ENCODE measurements at places on chromosomes 1 and 21.
A peak's percentile ranks its signal among the peaks of the same experiment; 100 is the strongest.

- no peak for DNase-seq
Measured at GRCh38 chr1:228742281-228742860, 7.1 kb downstream of the RHOU start.

- DNase-seq, result no peak
Measured at GRCh38 chr21:37460196-37460595, 93.6 kb downstream of the DYRK1A start.

DNA sequence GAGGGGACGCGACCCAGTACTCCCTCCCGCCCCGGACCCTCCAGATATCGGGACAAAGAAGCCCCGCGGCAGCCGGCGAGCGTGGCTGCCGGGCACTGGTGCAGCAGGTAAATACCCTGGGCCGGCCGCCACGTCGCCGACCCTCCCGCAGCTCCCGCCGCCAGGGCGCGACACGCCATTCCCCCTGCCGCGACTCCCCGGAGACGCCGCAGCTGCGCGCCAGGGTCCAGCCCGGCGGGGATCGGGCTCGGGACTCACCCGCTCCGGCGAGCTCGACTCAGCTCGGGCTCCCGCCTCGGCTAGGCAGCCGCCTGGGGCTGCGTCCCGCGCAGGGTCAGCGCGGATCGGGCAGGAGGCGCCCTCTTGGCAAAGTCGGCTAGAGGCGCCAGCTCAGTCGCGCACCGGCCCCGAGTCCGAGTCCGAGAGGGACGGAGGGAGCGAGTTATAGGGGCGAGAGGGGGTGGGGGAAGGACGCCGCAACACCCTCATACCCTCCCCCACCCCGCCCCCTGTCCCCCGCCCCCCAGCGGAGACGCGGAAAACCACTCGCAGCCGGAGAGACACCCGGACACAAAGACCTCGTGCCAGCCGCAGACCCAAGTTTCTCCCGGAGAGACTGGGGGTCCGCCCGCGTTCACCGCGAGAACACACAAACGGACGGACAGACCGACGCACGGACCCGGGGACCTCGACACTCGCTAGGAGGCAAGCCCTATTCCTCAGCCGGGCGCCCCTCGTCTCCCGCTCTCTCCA is 985 bp downstream of the SYT6 start:
- peak; percentile 72 for DNase-seq

DNA sequence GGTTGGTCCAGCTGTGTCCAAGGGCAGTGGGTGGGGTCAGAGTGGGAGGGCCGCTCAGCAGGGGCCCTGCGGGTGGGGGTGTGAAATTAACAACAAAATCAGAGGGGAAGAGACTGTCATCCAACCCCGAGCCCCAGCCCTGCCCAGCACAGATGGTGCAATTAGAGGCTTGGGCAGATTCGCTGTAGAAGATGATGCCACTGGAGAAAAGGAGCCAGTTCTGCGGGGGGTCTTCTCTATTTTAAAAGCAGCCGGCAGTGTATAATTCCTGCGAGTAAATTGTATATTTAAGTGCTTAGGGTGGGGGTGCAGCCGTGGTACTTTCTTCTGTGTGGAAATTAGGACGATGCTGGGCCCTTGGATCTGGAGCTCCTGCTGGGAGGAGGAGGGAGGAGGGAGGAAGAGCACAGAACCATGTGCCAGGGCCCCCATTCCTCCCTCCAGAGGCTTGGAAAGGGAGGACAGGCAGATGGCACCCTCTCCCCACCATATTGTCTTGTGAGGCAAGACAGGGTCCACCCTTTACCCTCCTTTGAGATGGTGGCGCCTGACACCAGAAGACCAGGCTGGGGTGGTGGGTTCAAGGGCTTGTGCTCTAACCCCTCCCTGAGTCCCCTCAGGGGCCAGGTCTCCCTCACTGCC is 89.2 kb downstream of the ACTL8 start:
- no peak for DNase-seq

DNA sequence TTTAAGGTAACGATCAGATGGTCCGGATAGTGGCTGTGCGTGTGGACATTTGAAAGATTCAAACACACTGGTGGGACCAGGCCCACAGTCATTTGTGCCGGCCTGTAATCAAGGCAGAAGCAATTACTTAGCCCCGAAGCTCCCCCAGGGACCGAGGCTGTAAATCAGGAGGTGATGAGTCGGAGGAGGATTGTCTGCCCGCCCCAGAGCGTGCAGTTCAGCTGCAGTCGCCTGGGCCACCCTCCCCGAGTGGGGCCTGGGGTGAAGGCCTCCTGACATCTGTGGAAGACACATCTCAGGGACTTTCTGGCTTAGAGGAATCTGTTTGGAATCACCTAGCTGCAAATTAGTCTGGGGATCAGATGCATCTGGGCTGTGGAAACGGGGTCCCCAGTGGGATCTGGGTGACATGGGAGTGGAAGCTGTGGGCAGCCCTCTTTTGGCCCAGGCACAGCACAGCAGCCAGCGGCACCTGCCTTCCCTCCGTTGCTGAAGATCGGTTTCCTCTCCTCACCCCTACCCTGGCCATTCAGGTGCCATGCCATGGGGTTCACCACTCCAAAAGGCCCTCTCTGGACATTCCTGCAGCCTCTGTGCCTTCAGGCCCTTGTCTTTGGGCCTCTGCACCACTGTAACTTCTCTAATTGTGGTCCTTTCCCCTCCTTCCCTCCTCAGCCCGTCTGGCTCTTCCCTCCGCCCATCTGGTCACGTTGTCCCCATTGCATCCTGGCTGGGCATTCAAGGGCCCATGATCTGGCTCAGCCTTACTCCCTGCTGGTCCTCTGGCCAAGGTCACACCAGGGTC is 25.7 kb downstream of the LHX4 start:
- DNase-seq, result no peak

DNA sequence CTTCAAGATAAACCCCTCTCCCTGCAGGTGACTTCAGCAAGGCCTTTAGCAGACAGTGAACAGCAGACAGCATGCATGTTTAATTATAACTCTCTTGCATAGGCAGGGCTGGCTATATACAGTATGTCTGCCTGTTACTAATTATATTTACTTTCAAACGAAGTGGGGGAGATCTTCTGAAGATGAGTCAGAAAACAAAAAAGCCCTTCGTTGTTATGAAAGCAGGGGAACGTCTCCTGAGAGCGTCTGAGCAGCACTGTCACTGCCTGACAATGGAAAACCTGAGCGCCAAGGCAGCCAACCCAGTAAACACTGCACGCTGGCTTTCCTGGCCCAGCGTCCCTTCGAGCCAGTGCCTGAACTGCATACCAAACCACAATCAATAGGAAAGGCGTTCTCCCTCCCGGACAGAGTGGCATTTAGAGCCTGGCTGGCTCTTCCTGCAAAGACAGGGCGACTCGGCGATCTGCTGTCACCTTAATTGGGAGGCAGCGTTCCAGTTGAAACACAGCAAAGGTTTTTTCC is 54.1 kb downstream of the TOMM20 start:
- peak; percentile 59 for DNase-seq

DNA sequence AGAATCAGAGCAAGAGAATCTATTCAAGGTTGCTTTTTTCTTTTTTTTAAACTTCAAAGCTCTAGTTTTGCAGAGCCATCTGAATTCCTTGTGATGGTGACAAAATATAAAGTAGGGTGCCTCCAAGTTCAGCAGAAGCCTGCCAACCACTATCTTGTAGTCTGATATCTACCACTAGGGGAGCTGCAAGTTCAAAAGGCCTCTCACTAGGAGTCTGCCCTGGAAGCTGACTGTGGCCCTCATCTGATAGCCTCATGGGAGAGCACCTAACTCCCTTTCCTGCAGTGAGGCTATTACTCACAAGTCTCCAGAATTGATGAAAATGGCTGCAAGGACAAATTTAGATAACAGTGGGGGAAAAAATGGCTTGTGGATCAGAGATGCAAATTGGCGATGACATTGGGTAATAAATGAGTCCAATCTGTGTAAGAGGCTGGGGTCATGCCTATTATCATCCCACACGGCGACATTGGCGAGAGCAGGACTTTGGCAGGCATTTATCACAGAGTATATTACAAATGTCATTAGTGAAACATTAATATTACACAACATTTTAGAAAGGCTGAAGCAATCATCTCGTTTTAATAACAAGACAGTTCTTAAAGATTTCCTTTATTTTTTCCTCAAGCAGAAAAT is 10.7 kb upstream of the ZP4 start:
- no peak for DNase-seq

DNA sequence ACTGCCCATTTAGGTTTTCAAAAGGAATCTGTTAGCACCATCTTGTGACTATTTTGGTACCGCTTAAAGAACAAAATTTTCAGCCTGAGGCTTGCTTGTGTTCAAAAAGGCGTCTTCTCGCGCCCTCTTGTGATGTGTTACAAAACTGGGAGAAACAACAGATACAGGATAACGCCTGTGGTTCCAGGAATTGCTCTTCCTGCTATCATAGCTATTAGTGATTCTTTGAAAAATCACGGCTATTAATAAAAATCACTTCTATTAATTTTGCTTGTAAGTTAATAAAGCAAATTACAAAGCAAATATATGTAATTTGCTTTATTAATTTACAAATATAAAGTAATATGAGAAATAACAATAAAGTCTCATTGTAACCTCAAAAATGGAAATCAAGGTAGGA is 82.2 kb upstream of the ABCD3 start:
- no peak for DNase-seq

DNA sequence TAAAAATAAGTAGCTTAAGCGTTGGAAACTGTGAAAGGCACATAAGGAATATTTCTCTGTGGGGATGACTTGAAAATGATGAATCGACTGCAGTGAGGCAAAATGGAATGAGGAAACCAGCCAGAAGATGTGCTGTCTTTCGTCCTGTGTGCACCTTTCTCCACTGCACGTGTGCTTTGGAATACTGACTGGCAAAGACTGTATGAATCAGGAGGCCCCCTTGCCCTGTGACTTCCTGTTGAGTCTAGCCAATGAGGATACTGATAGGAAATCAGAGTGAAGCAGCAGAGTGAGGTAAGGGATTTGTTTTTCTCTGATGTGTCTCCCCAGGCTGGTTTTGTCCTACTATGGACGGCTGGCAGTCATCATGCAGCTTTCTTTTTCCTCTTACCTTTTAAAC is 118.2 kb upstream of the ADGRL4 start:
- DNase-seq, result no peak

- DNase-seq, result no peak
Measured at GRCh38 chr21:36053715-36054062, 6.6 kb downstream of the SETD4 start.

- no peak for DNase-seq
Measured at GRCh38 chr21:30104241-30104640, 62.4 kb downstream of the CLDN17 start.

- no peak for DNase-seq
Measured at GRCh38 chr1:66760506-66760905, 8.2 kb downstream of the DYNLT5 start.

- peak; percentile 53 for DNase-seq
Measured at GRCh38 chr1:236685917-236686814, at the start of gene ACTN2. Gene ACTN2, plus strand, starts transcription at chr1:236686499. Its CDS starts 175 bp downstream, at chr1:236686674.

- DNase-seq, result no peak
Measured at GRCh38 chr1:4718071-4718470, 63.7 kb downstream of the AJAP1 start.

- DNase-seq, result no peak
Measured at GRCh38 chr1:51299185-51299885, 31.0 kb downstream of the TTC39A start.

DNA sequence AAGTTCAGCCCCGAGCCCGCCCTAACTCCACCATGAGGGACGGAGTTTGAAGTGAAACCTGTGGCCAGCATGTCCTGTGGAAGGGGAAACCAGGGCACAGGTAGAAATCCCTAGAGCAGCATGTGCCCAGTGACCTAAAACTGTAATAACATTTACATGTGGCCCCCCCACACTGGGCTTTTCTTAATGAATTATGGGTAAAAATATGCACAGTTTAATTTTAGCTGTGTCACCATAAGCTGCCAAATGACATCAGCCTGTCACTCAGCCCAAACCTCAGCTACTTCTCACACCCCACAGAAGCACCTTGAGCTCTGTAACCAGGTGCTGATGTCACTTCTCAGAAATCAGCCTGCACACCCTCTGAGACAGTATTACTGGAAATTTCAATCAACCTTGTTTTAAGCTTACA is 50.0 kb upstream of the SLC19A1 start:
- DNase-seq, result no peak

GRCh38 chr1:79587229-79587628 is 580.7 kb upstream of the ADGRL4 start:
- DNase-seq, result no peak

GRCh38 chr1:151130987-151131586 is 15.3 kb downstream of the SEMA6C start:
- DNase-seq, result peak; percentile 83

- DNase-seq, result no peak
Measured at GRCh38 chr1:52576074-52576473, 23.2 kb upstream of the TUT4 start.

DNA sequence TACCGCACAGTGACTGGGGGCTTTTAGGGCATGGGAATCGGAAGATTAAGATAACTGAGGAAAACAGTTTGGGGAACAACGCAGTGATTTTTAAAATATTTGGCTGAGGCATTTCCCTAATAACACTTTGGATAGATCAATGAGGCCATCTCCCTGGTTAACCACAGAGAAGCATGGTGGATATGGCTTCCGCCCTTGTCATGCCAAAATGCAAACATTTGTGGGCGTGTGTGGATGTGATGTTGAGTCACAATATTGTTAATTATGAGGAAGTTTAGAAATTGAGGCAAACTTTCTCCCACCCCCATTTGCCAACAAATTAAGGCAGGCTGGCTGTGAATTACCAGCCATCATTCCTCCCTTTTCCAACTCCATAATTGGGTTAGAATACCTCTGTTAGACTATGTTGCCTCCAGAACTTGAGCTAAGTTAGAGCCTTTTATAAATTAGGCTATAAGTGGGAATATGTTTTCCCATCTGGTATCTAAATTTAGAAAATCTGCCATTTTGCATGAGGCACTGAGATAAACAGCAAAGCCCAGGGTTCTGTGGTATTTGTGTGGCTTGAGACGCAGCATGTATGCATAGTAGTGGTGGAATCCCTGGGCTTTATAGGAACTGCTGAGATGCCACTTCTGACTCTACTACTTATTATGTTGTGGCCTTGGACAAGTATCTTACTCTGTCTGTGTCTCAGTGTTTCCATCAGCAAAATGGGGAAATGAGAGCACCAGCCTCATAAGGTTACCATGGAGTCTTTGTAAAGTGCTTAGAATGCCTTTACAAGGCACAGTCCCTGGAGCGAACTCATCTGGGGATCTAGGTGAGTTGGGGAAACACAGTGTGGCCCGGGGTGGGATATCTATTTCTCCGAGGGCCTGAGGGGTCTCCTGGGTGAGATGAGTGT is 154.6 kb downstream of the C1orf94 start:
- no peak for DNase-seq

GRCh38 chr1:240188139-240188538 is 96.5 kb downstream of the FMN2 start:
- no peak for DNase-seq

GRCh38 chr1:60575326-60575977 is 501.9 kb upstream of the C1orf87 start:
- DNase-seq, result no peak

GRCh38 chr1:178768423-178768822 is 43.4 kb downstream of the RALGPS2 start:
- DNase-seq, result no peak

DNA sequence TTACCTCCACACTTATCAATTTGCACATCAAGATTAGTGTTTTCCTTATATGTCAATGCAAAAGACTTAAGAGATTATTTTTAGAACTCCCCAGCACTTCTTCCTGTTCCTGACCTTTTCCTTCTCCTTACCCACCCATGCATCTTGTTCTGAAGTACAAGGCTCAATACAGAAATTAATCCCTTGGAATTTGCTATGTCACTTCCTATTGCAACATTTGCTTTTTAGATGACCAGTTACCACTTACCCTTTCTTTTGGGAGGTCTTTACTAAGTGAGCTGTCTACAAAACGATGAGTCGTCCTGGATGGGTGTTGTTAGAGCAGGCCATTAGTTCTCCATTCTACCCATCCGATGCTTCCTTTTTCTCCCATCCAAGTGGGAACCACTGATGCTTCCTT is 221.2 kb downstream of the FMN2 start:
- no peak for DNase-seq
